ENCODE measurements at places on chromosomes 5 and 9.
A peak's percentile ranks its signal among the peaks of the same experiment; 100 is the strongest.

- DNase-seq = no peak
Measured at GRCh38 chr5:91359962-91360609, 23.0 kb downstream of the ARRDC3 start.

DNA sequence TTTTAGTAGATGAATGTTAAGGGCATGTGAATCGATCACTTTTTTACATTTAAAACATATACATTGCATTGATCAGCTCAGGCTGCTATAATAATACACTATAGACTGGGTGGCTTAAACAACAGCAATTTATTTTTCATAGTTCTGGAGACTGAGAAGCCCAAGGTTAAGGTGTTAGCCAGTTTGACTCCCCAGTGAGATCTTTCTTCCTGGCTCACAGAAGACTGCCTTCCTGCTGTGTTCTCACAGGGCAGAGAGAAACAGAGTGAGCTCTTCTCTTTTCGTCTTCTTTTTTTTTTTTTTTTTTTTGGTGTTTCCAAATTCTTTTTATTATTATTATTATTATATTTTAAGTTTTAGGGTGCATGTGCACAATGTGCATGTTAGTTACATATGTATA lies 56.4 kb downstream of the SPEF2 start:
- DNase-seq = no peak

- DNase-seq = no peak
Measured at GRCh38 chr9:137074657-137075274, 2.6 kb upstream of the UAP1L1 start.

GRCh38 chr9:98081477-98082219 lies 25.1 kb downstream of the NANS start:
- peak; percentile 56 for DNase-seq

GRCh38 chr5:57532513-57533497 lies 50.2 kb upstream of the ACTBL2 start:
- no peak for DNase-seq

DNA sequence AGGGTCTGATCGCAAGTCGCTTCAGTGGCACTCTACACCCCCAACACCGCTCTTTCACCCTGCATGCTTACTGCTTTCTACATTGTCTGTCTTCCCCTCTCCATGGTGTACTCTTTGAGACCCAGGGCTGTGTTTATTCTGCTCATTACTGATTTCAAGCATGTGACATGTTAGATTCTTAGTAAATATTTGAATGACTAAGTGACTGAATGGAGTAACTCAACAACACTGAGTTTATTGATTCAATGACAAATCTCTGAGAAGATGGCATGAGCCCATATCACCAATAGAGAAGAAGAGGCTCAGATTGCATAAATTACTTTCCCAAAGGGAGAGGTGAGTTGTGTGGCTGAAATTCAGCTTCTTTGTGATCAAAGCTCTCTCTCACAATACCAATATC lies 89.7 kb upstream of the OSMR start:
- DNase-seq = no peak

- DNase-seq = no peak
Measured at GRCh38 chr5:173557123-173557903, 59.1 kb downstream of the BOD1 start.

GRCh38 chr9:124786881-124787573 lies 10.1 kb downstream of the OLFML2A start:
- DNase-seq = no peak

GRCh38 chr5:167998148-167998767 lies 293.2 kb upstream of the WWC1 start:
- no peak for DNase-seq

DNA sequence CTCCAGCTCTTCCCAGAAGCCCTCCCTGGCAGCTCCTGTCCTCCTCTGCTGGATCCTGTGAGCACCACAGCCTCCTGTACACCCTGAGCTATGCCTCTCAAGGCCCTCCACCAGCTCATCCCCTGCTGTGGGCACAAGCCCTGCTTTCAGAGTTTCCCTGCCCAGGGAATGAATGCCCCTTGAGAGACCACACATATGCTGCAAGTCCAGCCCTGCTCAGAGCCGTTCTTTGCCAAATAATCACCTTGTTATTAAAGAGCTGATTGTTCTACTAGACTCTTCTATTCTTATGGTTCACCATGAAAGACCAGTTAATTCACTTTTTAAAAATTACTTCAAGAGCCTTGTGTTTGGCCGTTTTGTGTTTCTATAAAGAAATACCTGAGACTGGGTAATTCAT lies 121.5 kb downstream of the MVB12B start:
- DNase-seq = no peak

- peak; percentile 20 for DNase-seq
Measured at GRCh38 chr5:92758552-92758951, 822.5 kb downstream of the NR2F1-AS1 start.

GRCh38 chr9:131253891-131254491 lies 22.3 kb downstream of the FAM78A start:
- DNase-seq = no peak

GRCh38 chr9:25573281-25573680 lies 105.0 kb downstream of the TUSC1 start:
- DNase-seq = no peak

DNA sequence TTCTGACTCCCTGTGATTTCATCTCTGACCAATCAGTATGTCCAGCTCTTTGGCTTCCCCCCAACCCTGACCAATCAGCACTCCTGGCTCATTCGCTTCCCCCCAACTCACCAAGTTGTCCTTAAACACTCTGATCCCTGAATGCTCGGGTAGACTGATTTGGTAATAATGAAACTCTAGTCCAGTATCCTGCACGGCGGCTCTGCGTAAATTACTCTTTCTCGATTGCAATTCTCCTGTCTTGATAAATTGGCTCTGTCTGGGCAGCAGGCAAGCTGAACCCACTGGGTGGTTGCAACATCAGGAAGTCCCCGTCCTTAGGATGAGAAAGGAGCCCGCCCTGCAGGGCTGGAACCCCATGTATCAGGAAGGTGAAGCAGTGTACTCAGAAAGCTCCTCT lies 10.4 kb downstream of the FCN2 start:
- no peak for DNase-seq

- DNase-seq = peak; percentile 82
Measured at GRCh38 chr9:20683351-20684034, 566 bp upstream of the FOCAD start.

GRCh38 chr5:35136386-35136785 lies 88.6 kb upstream of the AGXT2 start:
- no peak for DNase-seq

- DNase-seq = no peak
Measured at GRCh38 chr5:13427827-13428557, 516.5 kb downstream of the DNAH5 start.

GRCh38 chr5:4942831-4943178 lies 197.3 kb upstream of the ADAMTS16 start:
- DNase-seq = no peak

DNA sequence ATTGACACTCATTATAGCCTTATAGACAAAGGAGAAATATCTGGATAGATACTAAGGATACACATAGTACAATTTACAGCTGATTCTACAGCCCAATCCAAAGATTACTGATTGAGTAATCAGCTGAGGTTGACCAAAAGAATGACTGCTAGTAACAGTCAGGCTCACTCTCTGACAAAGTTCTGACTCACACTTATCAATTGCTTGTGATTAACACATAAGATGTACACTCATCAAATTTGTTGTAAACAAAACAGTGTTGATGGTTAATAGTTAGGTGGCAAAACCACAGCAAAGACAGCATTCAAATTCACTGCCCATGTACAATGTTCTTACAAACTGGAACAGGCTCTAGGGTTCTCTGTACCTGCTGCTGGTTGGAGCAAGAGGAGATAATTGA lies 422.7 kb downstream of the TLE1 start:
- DNase-seq = no peak

DNA sequence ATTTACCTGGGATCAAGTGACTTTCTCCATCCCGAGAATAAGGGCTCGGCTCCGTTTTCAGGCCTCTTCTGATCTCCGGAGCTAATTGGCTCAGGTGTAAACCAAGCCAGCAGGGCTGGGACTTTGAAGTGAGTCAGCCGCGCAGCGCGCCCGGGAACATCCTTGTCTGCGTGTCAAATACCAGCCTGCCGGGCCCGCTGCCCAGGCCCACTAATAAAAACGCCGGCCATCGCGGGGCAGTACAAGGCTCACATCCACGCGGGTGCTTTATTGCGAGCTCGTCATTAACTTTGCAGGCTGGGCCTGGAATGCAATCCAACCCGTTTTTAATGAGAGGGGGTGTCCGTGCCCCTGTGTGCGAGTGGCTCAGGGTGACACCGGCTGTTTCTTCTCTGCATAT lies 416.8 kb downstream of the IRX2 start:
- no peak for DNase-seq

DNA sequence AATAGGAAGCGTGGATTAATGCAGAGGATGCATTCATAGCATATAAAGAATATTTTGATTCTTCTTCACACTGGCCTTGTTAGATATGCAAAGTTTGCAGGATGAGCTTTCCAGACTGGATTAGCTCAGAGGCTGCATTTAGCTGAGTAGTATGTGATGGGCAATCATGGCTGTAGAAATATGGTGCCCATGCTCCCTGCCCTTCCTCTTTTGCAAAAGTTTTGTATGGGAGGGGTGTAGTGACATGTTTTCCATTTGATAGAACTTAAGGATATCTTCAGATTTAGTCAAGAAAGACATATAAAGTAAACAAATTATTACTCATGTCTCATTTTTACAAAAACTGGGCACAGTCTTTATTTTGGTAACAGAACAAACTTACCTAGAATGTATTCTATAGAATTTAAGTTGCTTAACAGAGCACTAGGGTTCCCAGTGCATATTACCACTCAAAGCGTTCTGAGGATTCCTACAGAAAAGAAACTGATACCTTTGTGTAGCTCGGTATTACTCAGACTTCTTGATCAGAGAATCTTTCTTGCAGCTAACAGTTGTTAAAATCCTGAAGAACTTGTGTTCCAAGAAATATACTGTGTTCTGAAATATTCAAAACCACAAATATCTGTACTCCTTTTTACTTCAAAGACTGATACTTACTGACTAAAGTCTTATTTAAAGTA lies 9.8 kb downstream of the GTF3C4 start:
- no peak for DNase-seq

DNA sequence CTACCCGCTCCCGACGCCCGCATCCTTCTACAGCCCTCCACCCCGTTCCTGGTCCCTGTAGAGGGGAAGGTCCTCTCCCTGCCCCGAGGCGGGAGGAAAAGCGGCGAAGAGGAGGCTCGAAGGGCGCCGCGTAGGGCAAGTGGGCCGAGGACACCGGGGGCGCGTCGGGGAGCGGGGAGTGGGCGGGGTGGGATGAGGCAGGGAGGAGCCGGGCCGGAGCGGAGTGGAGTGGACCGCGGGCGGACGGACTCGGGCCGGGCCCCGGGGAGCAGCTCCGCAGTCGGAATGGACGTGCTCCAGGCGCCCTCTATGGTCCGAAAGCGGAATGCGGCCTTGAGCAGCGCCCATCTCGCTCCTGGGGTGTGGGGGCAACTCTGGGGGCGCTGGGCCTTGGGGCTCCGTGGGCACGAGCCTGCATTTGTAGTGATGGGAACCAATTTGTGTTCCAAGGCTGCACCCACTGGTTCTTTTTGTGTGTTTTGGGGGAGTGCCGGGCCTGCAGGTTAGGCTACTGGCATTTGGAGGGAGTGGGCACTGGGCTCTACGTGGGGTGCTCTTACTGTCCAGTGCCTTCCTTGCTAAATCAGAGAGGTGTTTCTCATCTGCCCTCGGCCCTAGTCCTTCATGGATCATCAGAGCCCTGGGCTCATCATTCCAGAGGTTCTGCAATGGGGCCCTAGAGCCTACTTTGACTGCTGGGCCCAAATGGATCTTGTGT lies 7.3 kb downstream of the IRX1 start:
- no peak for DNase-seq
